A673 (cell line): ENCODE measurements at places on chromosomes 3 and 15. TPM values are rescaled to one million over a fixed set of nuclear protein-coding genes. Genes with fewer than 3 reads are reported as not detected.

The GOLGA6B gene
- 0.20 TPM in 1 of 2 replicates, not detected in the other for total RNA-seq

The PLS1 gene
- 6.4 and 8.9 TPM in 2 replicates for total RNA-seq

The GHSR gene
- total RNA-seq, result not detected in 2 replicates

The SAMMSON gene
- not detected in 2 replicates for total RNA-seq

GRCh38 chr3:39284457-39284881 is 4.6 kb upstream of the CX3CR1 start:
- H3K4me3 ChIP-seq, result no peak overlapping the region
- no peaks in the 10 kb centered on the region for H3K4me1 ChIP-seq
- H3K27me3 ChIP-seq, result no peaks in the 10 kb centered on the region
- no peaks in the 10 kb centered on the region for H3K36me3 ChIP-seq
- no peak for DNase-seq

The MUSTN1 gene
- 1.5 TPM in 1 of 2 replicates, not detected in the other for total RNA-seq

DNA sequence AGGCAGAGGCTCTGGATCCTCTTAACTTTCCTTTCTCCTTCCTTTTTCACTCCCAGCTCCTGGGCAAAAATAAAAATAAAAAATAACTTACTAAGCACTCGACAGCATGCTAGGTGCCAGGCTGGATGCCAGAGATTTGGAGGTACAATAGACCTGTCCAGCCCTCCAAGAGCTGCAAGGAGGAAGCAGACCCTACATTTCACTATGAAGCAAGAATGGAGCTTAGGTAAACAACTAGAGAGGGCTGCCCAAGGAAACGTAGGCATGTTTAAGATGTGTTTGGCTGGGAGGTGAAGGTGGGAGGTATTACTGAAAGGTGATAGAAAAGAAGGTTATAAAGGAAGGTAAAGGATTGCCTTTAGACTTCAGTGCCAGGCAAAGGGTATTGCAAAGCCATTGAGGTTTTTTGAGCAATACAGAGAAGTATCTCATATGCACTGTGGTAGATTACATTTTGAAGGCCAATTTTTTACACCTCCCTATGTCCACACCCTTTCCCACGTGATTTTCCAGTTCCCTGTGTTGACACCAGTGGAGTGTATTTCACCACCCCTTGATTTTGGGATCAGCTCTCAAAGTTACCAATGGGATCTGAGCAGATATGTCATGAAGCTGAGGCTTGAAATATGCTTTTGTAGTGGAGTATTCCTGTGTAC is 69.1 kb downstream of the DCLK3 start:
- DNase-seq, result no peak
- H3K4me1 ChIP-seq, result no peaks in the 10 kb centered on the region
- H3K27me3 ChIP-seq, result no peaks in the 10 kb centered on the region
- no peak overlapping the region for H3K4me3 ChIP-seq
- H3K27ac ChIP-seq, result no peak overlapping the region

The GOLGA8Q gene
- total RNA-seq, result 0.56 and 1.8 TPM in 2 replicates

DNA sequence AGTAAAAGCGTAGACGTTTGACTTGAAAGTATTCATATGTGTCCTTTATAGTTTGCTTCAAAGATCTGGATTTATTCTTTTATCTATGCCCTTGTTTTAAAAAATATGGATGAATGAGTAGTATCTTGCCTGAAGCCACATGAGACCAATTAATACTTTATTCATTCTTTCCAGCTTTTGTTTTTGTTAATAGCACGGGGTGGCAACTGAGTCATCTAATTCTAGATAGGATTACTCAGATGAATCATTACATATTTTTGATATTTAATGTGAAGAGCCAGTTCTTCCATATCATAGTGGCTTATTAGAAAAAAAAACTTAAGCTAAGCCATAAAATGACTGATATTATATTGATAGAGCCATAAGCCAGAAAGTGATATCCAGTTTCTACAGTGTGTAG is 121.9 kb downstream of the BBX start:
- peaks cover 8% of the 10 kb centered on the region for H3K4me1 ChIP-seq
- no peak for DNase-seq
- no peak overlapping the region for H3K4me3 ChIP-seq
- no peak overlapping the region for H3K27ac ChIP-seq
- H3K27me3 ChIP-seq, result no peaks in the 10 kb centered on the region

DNA sequence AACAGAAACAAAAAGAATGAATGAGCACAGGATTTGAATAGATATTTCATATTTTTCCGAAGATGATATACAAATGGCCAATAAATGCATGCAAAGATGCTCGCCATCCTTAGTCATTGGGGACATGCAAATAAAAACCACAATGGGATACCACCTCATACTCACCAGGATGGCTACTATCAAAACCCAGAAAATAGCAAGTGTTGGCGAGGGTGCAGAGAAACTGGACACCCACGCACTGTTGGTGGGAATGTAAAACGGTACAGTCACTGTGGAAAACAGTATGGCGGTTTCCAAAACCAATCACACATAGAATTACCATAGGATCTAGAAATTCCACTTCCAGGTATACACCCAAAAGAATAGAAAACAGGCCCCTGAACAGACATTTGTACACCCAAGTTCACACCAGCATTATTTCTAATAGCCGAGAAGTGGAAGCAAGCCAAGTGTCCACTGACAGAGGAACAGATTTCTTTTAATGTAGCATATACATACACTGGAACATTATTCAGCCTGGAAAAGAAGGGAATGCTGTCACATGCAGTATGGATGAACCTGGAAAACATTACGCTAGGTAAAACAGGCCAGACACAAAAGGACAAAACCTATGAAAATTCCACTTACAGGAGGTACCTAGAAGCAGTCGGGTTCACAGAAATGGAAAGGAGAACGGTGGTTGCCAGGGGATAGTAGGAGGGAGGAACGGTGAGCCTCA is 3.6 kb downstream of the RNF168 start:
- no peaks in the 10 kb centered on the region for H3K4me1 ChIP-seq
- no peak for DNase-seq
- no peaks in the 10 kb centered on the region for H3K27me3 ChIP-seq
- peak overlapping the region; percentile 63 for H3K27ac ChIP-seq
- H3K36me3 ChIP-seq, result peaks cover 28% of the 10 kb centered on the region

The ZNF860 gene
- not detected in 2 replicates for total RNA-seq

- peaks cover 39% of the 10 kb centered on the region for H3K4me1 ChIP-seq
- no peaks in the 10 kb centered on the region for H3K27me3 ChIP-seq
- peak; percentile 40 for DNase-seq
- no peak overlapping the region for H3K27ac ChIP-seq
These were observed 42.2 kb downstream of the SPSB4 start for GRCh38 chr3:141093397-141093796.

DNA sequence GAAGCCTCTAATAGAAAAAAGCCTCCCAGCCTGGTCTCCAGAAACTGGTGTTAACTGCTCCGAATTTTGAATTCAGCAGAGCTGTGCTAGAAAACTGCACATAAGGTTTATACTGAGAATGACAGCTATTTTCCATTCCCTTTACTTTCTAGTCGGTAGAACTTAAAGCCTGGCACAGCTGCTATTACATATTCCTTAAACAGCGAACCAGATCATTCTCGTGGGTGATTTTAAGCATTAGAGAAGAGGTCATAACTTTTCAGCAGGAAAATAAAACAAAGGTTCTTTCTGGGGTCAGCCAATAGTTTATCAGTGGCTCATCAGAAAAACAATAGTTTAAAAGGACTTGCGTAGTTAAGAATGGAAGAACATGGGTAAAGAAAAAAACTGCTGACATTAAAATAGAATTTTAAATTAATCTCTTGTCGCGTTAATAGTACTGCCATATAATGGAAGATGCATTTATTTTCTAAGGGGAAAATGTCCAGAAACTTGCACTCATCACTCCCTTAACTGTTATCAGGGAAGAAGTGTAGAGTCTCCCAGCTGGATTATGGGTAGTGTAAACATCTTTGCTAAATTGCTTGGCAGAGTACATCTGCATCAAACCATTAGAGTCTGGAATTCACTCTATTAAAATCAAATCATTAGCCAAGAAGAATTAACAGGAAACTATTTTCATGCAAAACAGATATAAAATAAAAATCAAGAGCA is 7.9 kb downstream of the VGLL4 start:
- H3K4me3 ChIP-seq, result no peak overlapping the region
- H3K4me1 ChIP-seq, result peaks cover 54% of the 10 kb centered on the region
- H3K27ac ChIP-seq, result no peak overlapping the region
- H3K36me3 ChIP-seq, result no peaks in the 10 kb centered on the region
- DNase-seq, result no peak
- H3K27me3 ChIP-seq, result no peaks in the 10 kb centered on the region

DNA sequence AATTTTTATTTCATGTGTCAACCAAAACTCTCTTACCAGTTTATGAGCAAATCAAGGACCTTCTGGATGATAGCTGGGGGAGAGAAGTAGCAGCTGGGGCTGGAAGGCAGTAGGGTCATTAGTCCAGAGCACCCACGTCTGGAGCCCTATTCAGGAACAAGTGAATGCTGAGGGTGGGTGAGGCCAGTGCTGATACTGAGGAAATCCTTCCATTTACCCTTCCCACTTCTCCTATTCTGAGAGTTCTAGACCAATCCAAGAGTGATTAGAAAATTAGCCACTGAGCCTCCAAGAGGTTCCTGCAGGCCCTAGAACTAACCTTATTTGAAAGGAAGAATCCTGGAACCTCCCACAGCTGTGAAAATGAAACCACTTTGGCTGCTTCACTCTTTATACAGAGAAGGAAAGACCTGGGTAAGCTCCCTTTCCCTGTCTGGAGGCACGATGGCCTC is 46.2 kb upstream of the VILL start:
- no peak for DNase-seq
- H3K4me3 ChIP-seq, result no peak overlapping the region
- H3K27me3 ChIP-seq, result no peaks in the 10 kb centered on the region
- H3K4me1 ChIP-seq, result peaks cover 49% of the 10 kb centered on the region

DNA sequence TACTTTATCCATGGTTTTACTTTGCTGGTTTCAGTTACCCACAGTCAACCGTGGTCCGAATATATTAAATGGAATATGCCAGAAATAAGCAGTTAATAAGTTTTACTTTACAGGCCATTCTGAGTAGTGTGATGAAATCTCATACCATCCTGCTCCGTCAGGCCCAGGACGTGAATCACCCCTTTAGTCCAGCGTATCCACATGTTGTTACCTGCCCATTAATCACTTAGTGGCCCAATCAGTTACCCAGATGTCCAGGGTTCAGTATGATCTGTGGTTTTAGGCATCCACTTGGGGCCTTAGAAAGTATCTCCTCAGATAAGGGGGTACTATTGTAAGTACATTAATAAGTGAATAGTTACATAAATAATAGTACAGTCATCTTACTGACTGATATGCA is 88.0 kb downstream of the TTBK2 start:
- no peak overlapping the region for H3K4me3 ChIP-seq
- no peaks in the 10 kb centered on the region for H3K27me3 ChIP-seq
- no peak overlapping the region for H3K27ac ChIP-seq
- no peak for DNase-seq
- H3K36me3 ChIP-seq, result no peaks in the 10 kb centered on the region
- no peaks in the 10 kb centered on the region for H3K4me1 ChIP-seq

DNA sequence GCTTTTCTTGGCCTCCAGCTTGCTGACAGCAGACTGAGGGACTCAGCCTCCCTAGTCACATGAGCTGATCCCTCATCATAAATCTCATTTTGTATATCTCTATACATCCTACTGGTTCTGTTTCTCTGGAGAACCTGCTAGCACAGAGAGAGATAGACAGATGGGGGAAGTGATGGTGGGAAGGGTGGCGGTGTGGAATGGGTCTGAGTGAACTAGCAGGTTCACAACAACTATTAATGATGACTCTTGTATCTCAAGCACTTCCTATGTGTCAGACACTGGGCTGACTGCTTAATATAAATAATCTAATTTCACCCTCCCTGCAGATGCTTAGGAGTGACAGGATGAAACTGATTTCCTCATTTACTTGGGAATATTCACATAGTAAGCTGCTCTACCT is 106.9 kb upstream of the TLE3 start:
- no peak for DNase-seq
- H3K27me3 ChIP-seq, result no peaks in the 10 kb centered on the region
- no peak overlapping the region for H3K27ac ChIP-seq
- H3K36me3 ChIP-seq, result no peaks in the 10 kb centered on the region
- H3K4me3 ChIP-seq, result no peak overlapping the region

- H3K4me3 ChIP-seq, result no peak overlapping the region
- H3K4me1 ChIP-seq, result peaks cover 20% of the 10 kb centered on the region
- no peaks in the 10 kb centered on the region for H3K27me3 ChIP-seq
- no peak overlapping the region for H3K27ac ChIP-seq
- no peak for DNase-seq
These were observed 61.8 kb downstream of the NPTN start for GRCh38 chr15:73571346-73571745.

GRCh38 chr3:118813472-118813871 is 221.2 kb downstream of the IGSF11 start:
- no peak for DNase-seq
- no peaks in the 10 kb centered on the region for H3K36me3 ChIP-seq
- H3K4me3 ChIP-seq, result no peak overlapping the region
- H3K27me3 ChIP-seq, result no peaks in the 10 kb centered on the region

- DNase-seq, result no peak
- H3K27ac ChIP-seq, result no peak overlapping the region
- H3K27me3 ChIP-seq, result no peaks in the 10 kb centered on the region
These were observed 191.6 kb upstream of the TOPAZ1 start for GRCh38 chr3:44050101-44050500.

DNA sequence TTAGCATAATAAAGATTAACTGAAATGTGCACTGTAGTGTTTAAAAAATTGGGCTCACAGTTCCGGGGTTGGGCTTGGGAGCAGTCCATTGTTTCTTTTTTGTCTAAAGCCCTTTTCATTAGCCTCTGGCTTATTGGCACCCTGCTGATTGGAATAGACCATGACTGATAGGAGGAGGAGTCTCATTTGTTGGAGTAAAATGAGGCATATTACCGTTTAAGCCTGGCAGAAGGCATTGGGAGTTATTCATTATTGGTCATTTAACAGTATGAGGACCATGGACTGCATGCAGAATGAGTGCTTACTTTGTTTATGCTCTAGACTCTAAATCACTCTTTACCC is 139.0 kb upstream of the CGNL1 start:
- DNase-seq, result peak; percentile 95
- no peak overlapping the region for H3K4me3 ChIP-seq

The IRAK2 gene
- total RNA-seq, result 0.34 and 0.63 TPM in 2 replicates

The TMEM45A gene
- 3.4 and 5.0 TPM in 2 replicates for total RNA-seq

DNA sequence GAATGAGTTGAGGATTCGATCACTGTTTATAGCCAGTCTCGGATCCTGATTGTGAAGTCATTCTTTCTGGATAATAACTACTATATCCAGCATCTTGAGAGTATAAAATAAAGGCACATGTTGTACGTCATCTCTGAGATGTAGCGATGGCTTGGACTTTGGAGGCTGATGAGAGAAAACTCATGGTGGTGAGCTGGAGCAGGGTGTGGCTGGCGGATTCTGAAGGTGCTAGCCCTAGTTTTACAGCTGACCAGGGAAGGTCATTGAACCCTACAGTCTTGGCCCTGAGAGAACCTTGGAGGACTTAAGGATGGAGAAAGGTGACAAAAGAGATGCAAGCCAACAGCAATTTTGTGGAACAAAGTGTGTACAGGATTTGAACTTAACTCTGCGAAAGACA is 153.8 kb downstream of the IGF1R start:
- H3K27ac ChIP-seq, result peak overlapping the region; percentile 98
- H3K27me3 ChIP-seq, result no peaks in the 10 kb centered on the region
- no peaks in the 10 kb centered on the region for H3K36me3 ChIP-seq
- no peak overlapping the region for H3K4me3 ChIP-seq
- no peak for DNase-seq
